ENCODE measurements at places on chromosomes 6 and 20.

GRCh38 chr6:4805553-4806336 lies 29.5 kb downstream of the CDYL start:
- DNase-seq, result no peak

GRCh38 chr6:8200255-8200654 lies 97.9 kb upstream of the EEF1E1 start:
- DNase-seq, result no peak

GRCh38 chr6:48111143-48111506 lies at the start of gene PTCHD4:
Gene PTCHD4 (minus strand): TSS chr6:48111197. CDS start chr6:48068957, 42,240 bp downstream.
- DNase-seq, result no peak

- DNase-seq, result no peak
Measured at GRCh38 chr6:144723431-144723830, 438.3 kb downstream of the UTRN start.

- no peak for DNase-seq
Measured at GRCh38 chr20:62724692-62725595, 16.3 kb downstream of the NTSR1 start.

DNA sequence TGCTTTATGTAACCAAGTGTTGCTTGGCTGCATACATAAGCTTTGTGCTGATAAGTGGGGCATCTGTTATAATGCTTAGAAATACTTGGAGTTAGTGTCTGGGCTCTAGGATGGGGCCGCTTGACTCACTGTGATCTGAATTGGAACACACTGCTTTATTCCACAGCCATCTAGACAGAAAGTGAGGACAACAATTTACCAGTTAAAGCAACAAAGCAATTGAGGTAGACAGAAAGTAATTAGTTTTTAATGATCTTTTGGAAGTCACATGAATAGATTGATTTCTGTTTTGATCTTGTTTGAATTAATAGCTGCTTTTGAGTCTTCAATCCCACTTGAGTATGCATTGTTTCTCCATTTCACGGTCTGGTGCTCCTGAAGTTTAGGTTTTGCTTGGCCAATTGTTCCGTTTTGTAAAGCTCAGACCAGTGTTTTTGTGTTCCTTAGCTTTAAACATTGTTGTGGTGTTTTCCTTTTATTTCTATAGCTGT lies 157.5 kb downstream of the TRMT11 start:
- no peak for DNase-seq

DNA sequence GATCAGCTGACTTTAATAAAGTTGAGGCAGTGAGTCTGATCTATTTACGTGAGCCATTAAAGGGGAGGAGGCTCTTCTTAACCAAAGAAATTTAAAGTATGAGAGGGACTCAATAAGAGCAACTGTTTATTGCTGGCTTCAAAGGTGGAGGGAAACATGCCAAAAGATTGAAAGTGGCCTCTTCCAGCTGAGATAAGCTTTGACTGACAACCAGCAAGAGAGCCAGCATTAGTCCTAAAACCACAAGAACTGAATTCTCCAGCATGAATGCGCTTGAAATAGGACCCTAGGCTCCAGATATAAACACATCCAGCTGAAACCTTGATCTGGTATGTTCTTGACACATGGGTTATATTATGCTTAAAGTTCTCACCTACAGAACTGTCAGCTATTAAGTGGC lies 123.1 kb upstream of the GJE1 start:
- DNase-seq, result no peak

DNA sequence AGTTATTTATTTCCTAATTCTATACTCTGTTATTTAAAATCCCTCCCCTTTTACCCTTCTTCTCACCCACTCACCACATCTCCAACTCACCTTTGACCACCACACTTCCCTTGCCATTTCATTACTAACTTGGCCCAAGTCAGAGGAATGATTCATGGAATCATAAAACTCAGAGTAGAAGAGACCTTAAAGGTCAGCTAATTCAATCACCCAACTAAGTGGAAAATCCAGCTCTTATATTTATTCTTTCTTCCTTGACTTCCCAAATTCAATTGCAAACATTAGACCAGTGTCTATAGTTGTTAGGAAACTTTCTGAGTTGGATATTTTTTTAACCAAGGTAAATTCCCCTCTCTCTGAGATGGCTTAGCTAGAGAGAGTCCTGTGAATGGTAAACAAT lies 26.5 kb upstream of the HEY2 start:
- DNase-seq, result no peak

DNA sequence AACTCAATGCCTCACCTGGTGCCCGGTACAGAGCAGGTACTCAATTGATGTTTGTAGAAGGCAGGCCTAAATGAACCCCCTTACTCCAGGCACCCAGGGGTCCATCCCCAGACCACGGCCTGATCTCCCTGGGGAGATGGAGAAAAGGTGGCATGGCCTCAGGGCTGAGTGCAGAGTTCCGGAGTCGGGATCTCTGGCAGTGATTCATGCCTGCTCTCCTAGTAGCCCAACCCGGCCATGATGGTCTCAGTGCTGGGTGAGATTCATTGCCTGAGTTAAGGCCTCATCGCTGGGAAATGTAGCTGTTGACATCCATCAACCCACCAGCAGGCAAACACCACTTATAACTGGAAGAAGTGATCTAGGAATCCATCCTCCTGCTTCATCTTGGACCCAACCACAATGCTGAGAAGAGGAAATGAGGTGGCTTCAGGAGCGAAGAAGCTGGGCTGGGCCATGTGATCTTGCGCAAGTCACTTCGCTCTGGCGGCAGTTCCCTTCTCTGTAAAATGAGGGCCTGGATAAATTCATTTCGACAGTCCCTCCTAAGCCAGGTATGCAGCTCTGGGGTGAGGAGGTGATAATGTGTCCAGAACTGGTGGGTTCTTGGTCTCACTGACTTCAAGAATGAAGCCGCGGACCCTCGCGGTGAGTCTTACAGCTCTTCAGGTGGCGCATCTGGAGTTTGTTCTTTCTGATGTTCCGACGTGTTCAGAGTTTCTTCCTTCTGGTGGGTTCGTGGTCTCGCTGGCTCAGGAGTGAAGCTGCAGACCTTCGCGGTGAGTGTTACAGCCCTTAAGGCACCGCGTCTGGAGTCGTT lies 24.7 kb downstream of the ETV7 start:
- DNase-seq, result no peak

GRCh38 chr6:99761711-99762110 lies 155.1 kb downstream of the PRDM13 start:
- DNase-seq, result no peak

- DNase-seq, result no peak
Measured at GRCh38 chr20:14925300-14925699, 587.9 kb upstream of the FLRT3 start.

DNA sequence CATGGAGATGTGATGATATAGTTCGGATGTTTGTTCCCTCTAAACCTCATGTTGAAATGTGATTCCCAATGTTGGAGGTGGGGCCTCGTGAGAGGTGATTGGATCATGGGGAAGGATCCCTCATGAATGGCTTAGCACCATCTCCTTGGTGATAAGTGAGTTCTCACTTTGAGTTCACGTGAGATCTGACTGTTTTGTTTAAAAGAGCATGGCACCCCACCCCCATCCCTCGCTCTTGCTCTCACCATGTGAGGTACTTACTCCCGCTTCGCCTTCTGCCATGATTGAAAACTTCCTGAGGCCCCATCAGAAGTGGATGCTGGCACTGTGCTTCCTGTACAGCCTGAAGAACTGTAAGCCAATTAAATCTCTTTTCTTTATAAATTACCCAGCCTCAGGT lies 10.9 kb downstream of the SLC32A1 start:
- no peak for DNase-seq

GRCh38 chr6:11769244-11769643 lies 9.4 kb downstream of the ADTRP start:
- no peak for DNase-seq

DNA sequence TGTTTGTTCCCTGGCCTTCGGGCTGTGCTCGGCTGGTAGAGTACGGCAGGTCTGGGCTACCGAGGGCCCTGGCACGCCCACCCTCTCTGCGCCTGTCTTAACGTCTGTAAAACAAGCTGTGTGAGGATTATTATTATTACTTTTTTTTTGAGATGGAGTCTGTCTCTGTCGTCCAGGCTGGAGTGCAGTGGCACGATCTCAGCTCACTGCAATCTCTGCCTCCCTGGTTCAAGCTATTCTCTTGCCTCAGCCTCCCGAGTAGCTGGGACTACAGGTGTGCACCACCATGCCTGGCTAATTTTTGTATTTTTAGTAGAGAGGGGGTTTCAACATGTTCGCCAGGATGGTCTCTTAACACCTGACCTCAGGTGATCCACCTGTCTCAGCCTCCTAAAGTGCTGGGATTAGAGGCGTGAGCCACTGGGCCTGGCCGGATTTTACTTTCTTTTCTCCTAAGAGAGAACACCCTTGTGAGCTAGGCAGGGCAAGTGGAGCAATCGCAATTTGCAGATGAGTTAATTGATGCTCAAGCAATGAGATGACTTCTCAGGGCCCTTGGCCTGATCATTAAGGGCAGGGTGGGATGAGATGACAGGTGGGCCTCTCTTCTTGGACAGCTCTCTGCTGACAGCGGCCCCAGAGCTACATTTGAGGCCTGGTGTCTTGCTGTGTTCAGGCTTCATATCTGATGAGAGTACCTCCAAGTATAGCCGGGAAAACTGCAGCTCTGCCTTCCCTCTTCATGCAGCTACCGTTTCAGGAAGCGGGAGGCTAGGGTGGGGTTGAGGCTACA lies 859 bp upstream of the SMIM29 start:
- no peak for DNase-seq

- DNase-seq, result peak; percentile 75
Measured at GRCh38 chr6:4059115-4059777, 19.7 kb downstream of the FAM217A start.

DNA sequence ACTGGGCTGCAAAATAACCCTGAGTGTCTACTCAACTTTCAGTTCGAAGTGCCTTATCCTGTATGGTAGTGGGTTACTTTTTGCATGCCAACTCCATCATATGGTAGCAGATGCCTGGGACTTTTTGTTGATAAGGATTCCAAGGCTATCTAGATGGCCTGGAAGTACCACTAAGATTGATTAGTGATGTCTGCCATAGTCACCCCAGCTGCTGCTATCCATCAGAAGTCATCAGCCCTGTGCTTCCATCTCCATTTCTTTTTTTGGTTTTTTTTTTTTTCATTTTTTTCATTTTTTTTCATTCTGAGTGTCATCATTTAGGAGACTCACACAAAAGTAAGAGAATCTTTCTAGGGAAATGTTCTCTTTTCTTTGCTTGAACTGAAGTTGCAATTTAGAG lies 217.4 kb upstream of the PLCB4 start:
- no peak for DNase-seq

DNA sequence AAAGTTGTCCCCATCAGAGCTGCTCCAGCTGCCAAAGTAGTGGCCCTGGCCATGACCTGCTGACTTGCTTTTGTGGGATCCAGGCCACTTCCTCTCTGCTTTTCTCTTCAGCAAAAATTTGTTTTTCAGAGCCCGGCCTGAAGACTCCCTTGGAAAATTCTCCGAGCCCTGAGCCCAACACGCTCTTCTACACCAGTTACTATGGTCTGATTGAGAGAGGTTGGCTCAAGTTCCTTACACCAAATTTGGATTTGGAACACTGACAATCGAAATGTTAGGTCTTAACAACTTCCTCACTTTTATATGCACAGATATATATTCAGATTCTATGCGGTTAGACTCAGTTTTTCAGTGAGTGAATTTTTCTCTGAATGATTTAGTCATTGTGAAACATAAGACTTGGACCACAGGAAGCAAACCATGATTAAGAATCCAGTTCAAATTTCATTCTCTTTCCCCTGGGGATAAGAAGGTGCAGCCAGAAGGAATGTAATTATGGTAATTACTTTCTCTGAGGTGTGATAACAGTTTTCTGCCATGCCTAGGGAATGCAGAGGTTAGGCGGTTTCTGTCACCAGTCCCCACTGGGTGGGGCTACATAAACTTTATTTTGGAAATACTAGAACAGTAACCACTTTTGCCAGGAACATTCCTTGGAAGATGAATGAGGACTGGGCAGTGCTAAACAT lies 365.2 kb downstream of the SYNE1 start:
- DNase-seq, result no peak

DNA sequence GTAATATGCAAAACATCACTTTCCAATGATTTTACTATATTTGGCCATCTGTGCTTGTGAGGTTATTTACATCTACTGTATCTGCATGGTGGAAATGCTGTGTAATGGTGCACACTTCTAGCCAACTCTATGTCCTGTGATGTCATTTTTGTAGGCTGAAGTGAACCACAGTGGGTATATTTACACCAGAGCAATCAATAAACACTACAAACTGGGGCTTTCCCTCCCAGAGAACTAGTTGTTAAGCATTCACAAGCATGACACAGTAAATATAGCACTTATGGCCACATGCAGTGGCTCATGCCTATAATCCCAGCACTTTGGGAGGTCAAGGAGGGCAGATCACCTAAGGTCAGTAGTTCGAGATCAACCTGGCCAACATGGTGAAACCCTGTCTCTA lies 4.9 kb downstream of the SLC22A2 start:
- no peak for DNase-seq

DNA sequence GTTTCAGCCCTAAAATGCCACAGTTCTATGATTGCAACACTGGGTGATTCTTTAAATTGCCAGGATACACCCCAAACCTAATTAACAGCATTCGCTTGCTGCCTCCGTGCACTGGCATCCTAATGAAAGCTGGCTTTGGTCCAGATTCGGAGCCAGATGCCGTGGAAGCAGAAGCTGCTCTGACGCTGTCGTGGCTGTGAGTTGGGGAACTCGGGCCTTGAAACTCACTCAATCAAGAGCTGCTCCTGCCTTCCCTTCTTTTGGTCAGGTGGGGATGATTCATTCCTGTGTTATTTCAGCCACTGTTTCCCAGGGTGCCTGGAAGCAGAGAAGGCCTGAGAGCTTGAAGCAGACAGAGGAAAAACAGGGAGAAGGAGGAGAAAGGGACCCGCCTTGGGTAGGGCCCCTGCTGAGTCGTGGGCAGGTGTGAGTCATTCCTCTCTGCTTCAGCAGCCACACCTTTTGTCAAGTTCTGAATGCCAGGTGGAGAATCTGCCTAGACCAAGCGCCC lies 36.2 kb upstream of the DSP start:
- DNase-seq, result peak; percentile 18

DNA sequence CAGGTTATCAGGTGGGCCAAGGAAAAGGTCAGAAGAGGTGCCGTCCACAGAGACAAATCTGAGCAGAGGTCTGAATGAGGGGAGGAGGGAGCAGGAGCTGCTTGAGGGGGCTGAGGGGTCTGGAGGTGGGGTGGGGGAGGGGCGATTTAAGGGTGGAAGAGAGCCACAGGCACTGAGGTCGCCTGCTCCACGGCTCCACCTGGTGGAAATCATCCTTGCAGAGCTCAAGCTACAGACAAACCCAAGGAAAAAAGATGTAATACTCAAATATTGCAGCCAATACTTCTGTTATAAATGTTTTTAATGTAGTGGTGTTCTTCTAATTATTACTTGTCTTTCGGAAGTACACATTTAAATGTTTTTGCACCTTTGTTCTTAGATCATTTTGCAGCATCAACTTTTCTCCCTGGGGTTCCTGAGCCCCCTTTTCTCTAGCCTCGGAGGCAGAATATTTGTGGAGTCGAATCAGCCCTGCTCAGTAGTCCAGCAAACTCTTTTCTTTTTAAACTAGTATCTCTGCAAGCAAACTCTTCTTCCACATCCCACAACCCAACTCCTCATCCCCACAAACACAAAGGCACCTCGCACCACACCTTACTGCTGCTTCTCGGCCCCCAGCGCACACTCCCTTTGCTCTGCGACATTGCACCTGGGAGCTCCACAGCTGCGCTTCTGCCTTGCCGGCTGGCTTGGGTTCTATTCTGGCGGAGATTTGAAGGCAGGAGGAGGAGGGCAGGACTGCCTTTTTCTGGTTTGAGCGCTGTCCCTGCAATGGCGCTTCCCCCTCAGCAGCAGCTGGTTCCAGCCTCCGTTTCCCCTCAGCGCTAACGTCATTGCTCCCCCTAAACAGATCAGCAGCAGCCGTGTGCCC lies 51.0 kb upstream of the TFAP2A start:
- peak; percentile 9 for DNase-seq

- DNase-seq, result peak; percentile 37
Measured at GRCh38 chr6:15962449-15962764, 166.5 kb upstream of the MYLIP start.

GRCh38 chr20:62064770-62065673 lies 659 bp downstream of the TAF4 start:
- DNase-seq, result peak; percentile 22

Data from activated T-cell treated with anti-CD3 and anti-CD28 coated beads, Interleukin-2, amount 50 U/mL, for 72 hours (primary cell).